ENCODE measurements at places on chromosomes 12 and 14. TPM values are rescaled to one million over a fixed set of nuclear protein-coding genes. Genes with fewer than 3 reads are reported as not detected.

DNA sequence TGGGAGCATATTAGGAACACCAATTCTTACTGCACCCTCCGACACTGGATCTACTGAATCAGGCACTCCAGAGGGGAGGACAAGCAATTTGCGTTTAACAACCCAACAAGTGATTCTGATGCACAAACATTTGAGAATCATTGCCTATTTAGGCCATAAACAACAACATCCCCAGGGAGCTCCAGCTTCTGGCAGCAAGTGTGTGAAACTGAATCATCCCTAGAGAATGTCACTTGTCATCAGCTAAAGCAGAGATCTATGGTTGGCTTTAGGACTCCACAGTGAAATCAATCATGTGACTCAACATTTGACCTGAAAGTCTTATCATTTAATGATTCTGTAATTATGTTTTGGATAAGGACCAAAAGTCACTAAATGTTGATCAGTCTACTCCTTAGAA, 505.0 kb upstream of the FLRT2 start:
- no peak overlapping the region for H3K4me3 ChIP-seq
- H3K36me3 ChIP-seq, result no peaks in the 10 kb centered on the region
- no peaks in the 10 kb centered on the region for H3K4me1 ChIP-seq
- H3K27ac ChIP-seq, result no peak overlapping the region

DNA sequence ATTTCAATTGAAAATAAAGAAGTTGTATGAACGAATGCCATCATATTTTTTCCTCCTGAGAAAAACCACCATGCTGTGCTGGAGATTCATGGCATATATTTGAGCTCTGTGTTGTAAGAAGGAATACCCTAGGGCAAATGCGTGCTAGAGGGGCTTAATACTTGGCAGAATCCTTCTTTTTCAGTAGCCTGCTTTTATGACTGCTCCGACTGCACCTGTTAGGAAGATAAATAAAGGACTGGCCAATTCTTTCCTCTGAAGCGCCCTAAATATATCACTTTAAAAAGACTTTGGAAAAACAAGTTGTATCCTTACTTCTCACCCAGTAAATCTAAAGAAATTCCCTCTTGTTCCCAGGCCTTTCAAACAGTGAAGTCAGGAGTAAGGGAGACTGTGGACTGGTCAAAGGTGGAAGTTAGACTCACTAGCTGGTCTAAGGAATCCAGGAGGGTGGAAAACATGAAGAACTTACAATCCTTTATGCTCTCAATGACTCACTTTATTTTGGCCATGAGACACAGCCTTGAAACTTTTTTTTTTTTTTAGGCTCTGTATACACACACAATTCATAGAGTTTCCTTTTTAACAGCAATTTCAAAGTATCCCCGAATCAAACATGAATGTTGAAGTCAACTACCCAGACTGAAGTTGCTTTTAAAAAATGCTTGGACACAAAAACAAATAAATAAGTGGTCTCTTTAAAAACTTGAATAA, 5.2 kb downstream of the MYBPC1 start:
- no peaks in the 10 kb centered on the region for H3K27me3 ChIP-seq
- no peak overlapping the region for H3K4me3 ChIP-seq
- H3K4me1 ChIP-seq, result peaks cover 21% of the 10 kb centered on the region
- H3K36me3 ChIP-seq, result no peaks in the 10 kb centered on the region
- peak overlapping the region; percentile 65 for H3K27ac ChIP-seq

GRCh38 chr12:31729705-31730104, 884 bp upstream of the AMN1 start:
- peak overlapping the region; percentile 98 for H3K27ac ChIP-seq
- H3K36me3 ChIP-seq, result no peaks in the 10 kb centered on the region
- peaks cover 76% of the 10 kb centered on the region for H3K4me1 ChIP-seq
- DNase-seq, result no peak
- no peaks in the 10 kb centered on the region for H3K27me3 ChIP-seq

DNA sequence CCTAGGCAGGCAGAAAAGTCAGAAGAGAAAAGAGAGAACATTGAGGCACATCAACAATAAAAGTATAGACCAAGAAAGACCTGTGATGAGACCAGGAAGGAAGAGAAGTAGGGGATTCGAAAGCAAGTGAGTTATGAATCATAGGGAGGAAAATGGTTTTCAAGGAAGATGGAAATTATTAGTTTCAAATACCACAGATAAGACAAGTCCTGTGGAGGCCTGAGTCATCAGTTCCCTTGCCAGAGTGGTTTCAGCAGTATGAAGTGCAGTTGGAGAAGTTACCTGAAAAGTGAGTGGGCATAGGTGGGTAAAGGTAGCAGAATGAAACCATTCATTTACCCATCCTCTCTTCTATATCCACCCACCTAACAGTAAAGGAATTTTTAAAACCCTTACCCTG, 25.2 kb upstream of the TSPAN8 start:
- H3K4me3 ChIP-seq, result no peak overlapping the region
- no peak overlapping the region for H3K27ac ChIP-seq
- no peaks in the 10 kb centered on the region for H3K4me1 ChIP-seq
- H3K36me3 ChIP-seq, result no peaks in the 10 kb centered on the region
- H3K27me3 ChIP-seq, result no peaks in the 10 kb centered on the region
- DNase-seq, result no peak

DNA sequence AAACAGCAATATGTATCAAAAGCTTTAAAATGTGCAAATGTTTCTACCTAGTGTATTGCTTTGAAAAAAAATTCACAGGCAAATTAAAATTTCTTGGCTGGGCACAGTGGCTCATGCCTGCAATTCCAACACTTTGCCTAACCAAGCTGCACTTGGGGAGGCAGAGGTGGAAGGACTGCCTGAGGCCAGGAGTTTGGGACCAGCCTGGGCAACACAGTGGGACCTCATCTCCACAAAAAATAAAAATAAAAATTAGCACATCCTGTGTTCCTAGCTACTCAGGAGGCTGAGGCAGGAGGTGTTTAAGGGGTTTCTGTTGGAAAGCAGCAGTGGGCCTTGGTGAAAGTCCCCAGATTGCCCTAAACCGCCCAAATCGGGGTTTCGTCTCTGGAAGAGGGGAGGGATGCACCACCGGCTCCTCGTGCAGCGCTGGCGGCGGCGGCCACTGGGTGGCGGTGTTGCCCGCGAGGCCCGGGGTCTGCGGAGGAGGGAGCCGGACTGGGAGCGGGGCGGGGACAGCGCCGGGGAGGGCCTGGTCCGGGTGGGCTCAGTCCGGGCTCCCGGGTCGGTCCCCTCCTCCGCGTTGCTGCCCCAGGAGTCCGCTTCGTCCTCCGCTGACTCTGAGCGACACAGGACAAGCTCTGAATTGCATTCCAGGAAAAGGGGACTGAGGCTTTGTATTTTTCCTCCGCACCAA, 265.6 kb downstream of the AACS start:
- no peak overlapping the region for H3K27ac ChIP-seq
- H3K27me3 ChIP-seq, result no peaks in the 10 kb centered on the region
- peak; percentile 85 for DNase-seq
- H3K4me3 ChIP-seq, result peak overlapping the region; percentile 33

The KRT73 gene
- not detected for total RNA-seq

DNA sequence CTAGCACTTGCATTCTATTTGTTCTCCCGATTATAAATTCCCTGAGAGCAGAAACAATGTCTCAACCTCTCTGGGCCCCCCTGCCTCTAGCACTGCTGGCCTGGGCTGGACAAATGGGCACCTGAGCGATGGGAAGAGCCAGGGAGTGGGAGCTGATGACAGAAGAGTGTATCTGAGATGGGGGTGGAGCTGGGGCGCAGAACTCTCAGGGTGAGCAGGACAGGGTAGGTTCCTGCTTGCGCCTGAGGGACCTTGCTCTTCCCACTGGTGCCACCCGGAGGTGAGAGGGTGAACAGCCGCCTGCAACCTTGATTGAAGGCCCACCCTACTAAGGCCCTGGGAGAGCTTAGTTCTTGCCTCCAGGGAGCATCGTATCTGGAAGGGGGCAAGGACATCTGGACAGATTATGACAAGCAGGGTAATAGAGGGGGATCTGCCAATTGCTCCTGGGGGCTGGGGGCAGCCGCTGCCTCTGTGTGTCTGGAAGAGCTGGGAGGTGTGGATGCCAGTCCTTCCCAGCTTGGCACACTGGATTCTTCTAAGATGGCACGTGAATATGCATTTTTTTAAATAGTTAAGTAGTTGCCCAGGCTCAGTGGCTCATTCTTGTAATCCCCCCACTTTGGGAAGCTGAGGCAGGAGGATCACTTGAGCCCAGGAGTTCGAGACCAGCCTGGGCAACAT, 43.0 kb upstream of the TSPAN9 start:
- H3K36me3 ChIP-seq, result peaks cover 49% of the 10 kb centered on the region
- no peaks in the 10 kb centered on the region for H3K4me1 ChIP-seq
- H3K4me3 ChIP-seq, result no peak overlapping the region
- H3K27me3 ChIP-seq, result no peaks in the 10 kb centered on the region

DNA sequence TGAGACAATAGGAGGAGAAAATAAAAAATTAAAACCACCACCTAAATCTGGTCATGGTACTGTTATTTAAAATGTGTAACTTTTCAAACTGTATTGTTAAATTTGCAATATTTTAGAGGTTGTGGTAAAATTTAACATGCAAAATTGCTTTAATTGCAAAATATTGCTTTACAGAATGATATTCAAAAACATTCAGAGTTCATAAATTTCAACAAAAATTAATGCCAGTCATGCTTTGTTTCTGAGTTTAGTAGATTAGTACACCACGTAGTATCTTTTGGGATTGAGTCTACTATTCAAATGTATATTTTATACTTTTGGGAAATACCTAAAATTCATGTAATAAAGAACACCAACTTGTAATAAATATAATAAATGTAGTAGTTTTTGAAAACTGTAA, 18.3 kb downstream of the ETFRF1 start:
- H3K4me3 ChIP-seq, result no peak overlapping the region
- no peaks in the 10 kb centered on the region for H3K4me1 ChIP-seq
- H3K36me3 ChIP-seq, result peaks cover 35% of the 10 kb centered on the region
- no peak for DNase-seq

The ZFHX2 gene
- total RNA-seq, result under 0.01 TPM

- H3K4me1 ChIP-seq, result no peaks in the 10 kb centered on the region
- no peak overlapping the region for H3K4me3 ChIP-seq
- H3K27ac ChIP-seq, result no peak overlapping the region
- no peaks in the 10 kb centered on the region for H3K36me3 ChIP-seq
- no peaks in the 10 kb centered on the region for H3K27me3 ChIP-seq
Observed at GRCh38 chr12:111976860-111977259, 36.1 kb downstream of the TMEM116 start.

The DTD2 gene
- 2.9 TPM for total RNA-seq

The NKX2-1 gene
- not detected for total RNA-seq

The CELA1 gene
- total RNA-seq, result not detected

DNA sequence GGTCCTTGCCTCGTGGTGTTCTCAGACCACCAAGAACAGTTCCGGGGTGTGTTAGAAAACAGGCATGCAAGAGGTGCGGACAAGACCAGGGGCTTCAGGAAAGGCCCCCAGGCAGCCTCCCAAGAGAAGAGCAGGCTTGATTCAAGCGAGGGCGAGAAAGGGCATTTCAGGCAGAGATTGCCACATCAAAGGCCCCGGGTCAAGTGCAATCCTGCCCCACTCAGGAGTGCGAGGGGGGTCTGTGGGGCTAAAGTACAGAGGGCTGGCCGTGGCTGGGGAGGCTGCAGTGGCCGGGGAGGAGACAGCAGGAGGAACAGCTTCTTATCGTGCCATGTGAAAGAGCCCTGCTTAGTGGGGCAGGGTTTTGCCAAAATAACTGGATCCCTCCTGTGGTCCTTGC, 2.7 kb upstream of the BDKRB2 start:
- H3K4me1 ChIP-seq, result peaks cover 7% of the 10 kb centered on the region
- no peaks in the 10 kb centered on the region for H3K36me3 ChIP-seq
- H3K27me3 ChIP-seq, result no peaks in the 10 kb centered on the region
- no peak for DNase-seq
- H3K27ac ChIP-seq, result no peak overlapping the region

The GALNT9 gene
- total RNA-seq, result not detected

- DNase-seq, result peak; percentile 1
- peaks cover 89% of the 10 kb centered on the region for H3K36me3 ChIP-seq
- no peak overlapping the region for H3K27ac ChIP-seq
- no peak overlapping the region for H3K4me3 ChIP-seq
Observed at GRCh38 chr14:68879841-68880575, 87.1 kb upstream of the ZFP36L1 start.

The GALNT16 gene
- total RNA-seq, result 2.2 TPM

GRCh38 chr12:21651821-21652220, 5.8 kb downstream of the LDHB start:
- H3K4me1 ChIP-seq, result peaks cover 25% of the 10 kb centered on the region
- H3K4me3 ChIP-seq, result no peak overlapping the region
- DNase-seq, result no peak

- H3K36me3 ChIP-seq, result no peaks in the 10 kb centered on the region
- H3K27me3 ChIP-seq, result no peaks in the 10 kb centered on the region
- no peak overlapping the region for H3K4me3 ChIP-seq
- no peaks in the 10 kb centered on the region for H3K4me1 ChIP-seq
Observed at GRCh38 chr12:129564768-129565167, 339.1 kb downstream of the TMEM132D start.

GRCh38 chr14:59140106-59140843, 48.2 kb upstream of the DAAM1 start:
- no peak overlapping the region for H3K4me3 ChIP-seq
- no peak for DNase-seq
- no peaks in the 10 kb centered on the region for H3K36me3 ChIP-seq
- no peak overlapping the region for H3K27ac ChIP-seq
- H3K27me3 ChIP-seq, result no peaks in the 10 kb centered on the region
- no peaks in the 10 kb centered on the region for H3K4me1 ChIP-seq

The BBOF1 gene
- total RNA-seq, result not detected

DNA sequence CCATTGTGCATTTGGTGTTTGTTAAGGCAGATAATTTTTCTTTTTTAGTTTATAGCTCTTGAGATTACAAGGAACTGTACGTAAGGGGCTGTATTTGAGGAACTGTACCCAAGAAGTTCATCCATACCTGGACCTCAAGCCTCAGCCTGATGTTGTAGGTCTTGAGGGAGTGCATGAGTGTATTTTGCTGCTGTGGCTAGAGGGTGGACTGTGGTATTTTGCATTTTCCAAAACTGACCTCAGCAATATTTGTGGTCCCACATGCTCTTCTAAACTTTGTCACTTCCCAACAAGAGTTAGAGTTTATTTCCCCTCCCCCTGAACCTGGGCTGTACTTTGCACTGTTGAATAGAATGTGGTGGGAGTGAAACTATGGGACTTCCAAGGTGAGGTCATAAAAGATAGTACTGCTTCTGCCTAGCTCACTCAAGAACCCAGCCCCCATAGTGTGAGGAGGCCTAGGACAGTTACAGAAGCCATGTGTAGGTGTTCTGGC, 42.2 kb upstream of the FBXO33 start:
- DNase-seq, result no peak
- no peak overlapping the region for H3K27ac ChIP-seq
- no peaks in the 10 kb centered on the region for H3K27me3 ChIP-seq
- H3K4me3 ChIP-seq, result no peak overlapping the region

The CCDC177 gene
- 0.18 TPM for total RNA-seq

- H3K27ac ChIP-seq, result peak within 1 kb of the TSS; percentile 94
- H3K4me3 ChIP-seq, result peak within 1 kb of the TSS; percentile 98
- peaks cover 6% of the 10 kb centered on the region for H3K4me1 ChIP-seq
- H3K27me3 ChIP-seq, result no peaks in the 10 kb centered on the region
Observed at GRCh38 chr12:132887513-132888351, at the start of gene CHFR. Gene CHFR, minus strand, starts transcription at chr12:132887605. Its CDS starts 277 bp downstream, at chr12:132887328.
